ENCODE measurements at places on chromosomes 3 and 15.

GRCh38 chr3:40313975-40314860, 4.7 kb downstream of the EIF1B start:
- H3K36me3 ChIP-seq, result peaks cover 3% of the 10 kb centered on the region
- no peak overlapping the region for H3K4me3 ChIP-seq
- no peaks in the 10 kb centered on the region for H3K4me1 ChIP-seq

DNA sequence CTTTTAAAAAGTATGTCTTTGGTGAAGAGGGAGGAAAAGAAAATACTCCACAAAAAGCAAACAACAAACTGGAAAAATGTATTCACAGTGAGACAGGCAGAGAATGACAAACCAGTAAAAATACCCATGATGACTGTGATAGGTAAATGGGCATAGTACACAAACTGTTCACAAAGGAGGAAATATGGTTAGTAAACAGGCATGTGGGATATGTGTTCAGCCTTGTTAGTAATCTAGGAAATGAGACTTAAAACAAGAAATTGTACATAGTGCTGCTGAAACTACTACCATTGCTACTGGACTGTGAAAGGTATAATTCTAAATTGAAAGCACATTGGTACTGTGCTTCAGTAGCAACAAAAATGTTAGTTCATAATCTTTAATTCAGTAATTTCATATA, 50.1 kb downstream of the UBE2E2 start:
- H3K36me3 ChIP-seq, result peaks cover 5% of the 10 kb centered on the region
- H3K4me1 ChIP-seq, result peaks cover 46% of the 10 kb centered on the region
- H3K4me3 ChIP-seq, result no peak overlapping the region
- no peak for DNase-seq
- H3K27me3 ChIP-seq, result no peaks in the 10 kb centered on the region

DNA sequence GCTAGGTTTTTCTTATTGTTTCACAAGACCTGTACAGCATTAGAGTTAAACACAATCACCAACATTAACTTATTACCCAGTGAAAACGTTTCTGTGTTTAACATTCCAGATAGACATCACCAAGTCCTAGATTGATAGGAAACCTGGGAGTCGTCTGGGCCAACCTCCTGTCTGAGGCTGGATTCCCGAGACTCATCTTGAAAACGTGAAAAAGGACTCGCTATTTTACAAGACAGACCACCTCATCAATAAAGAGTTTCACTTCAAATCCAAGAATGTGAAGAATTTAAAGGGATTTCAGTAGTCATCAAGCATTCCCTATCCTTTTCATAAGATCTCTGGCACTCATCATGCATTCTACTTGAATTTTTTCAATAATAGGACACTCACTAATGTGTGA, 626.6 kb downstream of the MCTP2 start:
- no peak overlapping the region for H3K27ac ChIP-seq
- no peaks in the 10 kb centered on the region for H3K27me3 ChIP-seq
- H3K36me3 ChIP-seq, result no peaks in the 10 kb centered on the region
- H3K4me3 ChIP-seq, result no peak overlapping the region

DNA sequence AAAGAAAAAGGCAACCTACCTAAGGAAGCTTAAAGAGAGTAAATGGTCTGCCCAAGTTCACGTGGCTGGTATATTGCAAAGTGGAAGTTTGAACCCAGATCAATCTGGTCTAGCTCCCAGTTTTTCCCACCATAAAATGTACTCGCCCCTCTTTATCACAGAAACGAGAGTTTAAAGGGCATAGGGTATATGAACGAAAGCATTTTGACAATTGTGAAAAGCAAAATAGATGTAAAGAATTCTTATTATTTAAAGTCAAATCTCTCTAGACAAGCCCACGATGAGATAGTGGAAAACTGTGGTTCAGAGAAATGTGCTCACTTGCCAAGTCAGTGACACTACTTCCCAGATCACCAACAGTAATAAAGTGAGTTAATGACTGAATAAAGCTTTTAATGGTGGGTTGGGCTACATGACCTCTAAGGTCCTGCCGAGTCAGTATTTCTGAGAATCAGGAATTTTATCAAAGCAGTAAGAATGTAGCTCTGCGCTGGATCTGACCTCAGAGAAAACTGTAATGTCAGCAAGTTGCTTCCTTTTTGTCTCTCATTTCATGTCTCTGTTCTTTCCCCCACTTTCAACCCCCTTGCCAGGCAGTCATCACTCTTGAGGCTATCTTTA, 23.3 kb upstream of the NEO1 start:
- H3K4me1 ChIP-seq, result no peaks in the 10 kb centered on the region
- H3K27ac ChIP-seq, result no peak overlapping the region
- no peak for DNase-seq
- no peaks in the 10 kb centered on the region for H3K36me3 ChIP-seq

DNA sequence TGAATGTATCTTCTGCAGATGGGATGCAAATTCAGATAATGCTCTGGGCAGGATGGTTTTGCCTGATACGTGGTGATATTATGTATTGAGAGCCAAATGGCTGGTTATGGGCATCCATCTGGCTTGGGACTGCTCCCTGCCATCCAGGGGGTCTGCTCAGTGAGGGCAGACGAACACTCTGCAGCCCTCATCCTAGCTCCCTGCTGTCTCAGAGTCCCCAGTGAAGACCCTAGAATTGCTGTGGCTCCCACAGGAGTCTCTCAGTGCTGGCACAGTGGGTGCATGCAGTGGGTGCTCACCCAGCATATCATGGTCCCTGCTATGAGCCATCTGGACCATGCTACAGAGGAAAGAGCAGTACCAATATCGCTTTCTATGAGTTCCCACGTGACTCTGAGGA, 10.3 kb downstream of the CX3CR1 start:
- no peak for DNase-seq
- H3K27ac ChIP-seq, result no peak overlapping the region
- no peaks in the 10 kb centered on the region for H3K27me3 ChIP-seq
- no peak overlapping the region for H3K4me3 ChIP-seq

DNA sequence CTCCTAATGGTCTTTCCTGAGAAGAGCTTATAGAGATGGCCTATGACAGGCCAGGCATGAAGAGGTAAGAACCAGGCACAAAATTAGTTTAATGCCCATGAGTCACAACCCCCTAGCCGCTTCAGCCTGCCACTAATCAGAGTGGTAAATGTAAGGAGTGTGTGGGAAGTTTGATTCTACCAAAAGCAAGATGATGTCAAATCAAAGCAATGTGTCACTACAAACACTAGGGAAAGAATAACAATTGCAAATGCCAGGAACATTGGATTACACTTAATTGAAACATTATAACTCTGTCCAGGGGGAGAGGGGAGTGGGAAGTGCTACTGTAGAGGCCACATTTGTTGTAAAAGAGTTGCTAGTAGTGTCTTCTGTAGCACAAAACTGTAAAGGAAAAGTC, 596.6 kb upstream of the AGTR1 start:
- no peak overlapping the region for H3K27ac ChIP-seq
- no peak overlapping the region for H3K4me3 ChIP-seq
- H3K4me1 ChIP-seq, result no peaks in the 10 kb centered on the region
- H3K36me3 ChIP-seq, result no peaks in the 10 kb centered on the region
- no peak for DNase-seq
- no peaks in the 10 kb centered on the region for H3K27me3 ChIP-seq

DNA sequence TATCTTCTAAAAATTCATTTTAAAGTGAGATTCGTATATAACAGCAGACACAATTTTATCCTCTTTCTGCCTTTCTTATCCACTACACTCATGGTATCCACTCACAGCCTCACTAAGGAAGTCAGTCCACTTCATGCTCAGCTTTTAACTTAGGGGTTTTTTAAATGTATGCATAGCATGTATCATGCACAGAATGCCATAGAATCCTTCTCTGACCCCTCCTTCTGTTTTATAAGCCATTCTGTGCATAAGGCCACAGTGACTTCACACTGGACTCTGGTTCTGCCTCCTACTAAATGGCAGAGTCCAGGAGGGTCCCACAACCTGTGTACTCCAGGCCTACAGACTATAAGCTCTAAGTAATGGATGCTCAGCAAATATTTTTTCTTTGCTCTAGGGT, 129.2 kb downstream of the ATG7 start:
- H3K27ac ChIP-seq, result no peak overlapping the region
- peaks cover 19% of the 10 kb centered on the region for H3K36me3 ChIP-seq
- no peak for DNase-seq
- H3K4me3 ChIP-seq, result no peak overlapping the region
- no peaks in the 10 kb centered on the region for H3K27me3 ChIP-seq

DNA sequence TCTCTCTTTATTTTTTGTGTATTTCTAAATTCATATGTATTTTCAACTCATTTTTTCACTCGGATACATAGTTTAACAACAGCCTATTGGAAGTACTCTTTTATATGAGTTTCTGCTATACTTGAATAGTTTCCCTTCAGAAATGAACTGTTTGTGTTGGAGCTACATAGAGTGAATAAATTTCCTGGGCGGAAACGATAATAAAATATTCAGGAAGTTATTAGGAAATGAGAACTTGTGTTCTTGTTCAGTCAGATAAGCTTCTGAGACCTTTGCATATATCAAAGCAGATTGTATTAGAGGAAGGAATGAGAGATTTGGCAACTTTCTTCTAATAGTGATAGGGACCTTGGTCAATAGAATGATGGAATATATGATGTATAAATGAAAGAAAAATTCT, 27.3 kb downstream of the NEO1 start:
- H3K4me1 ChIP-seq, result no peaks in the 10 kb centered on the region
- H3K36me3 ChIP-seq, result peaks cover 1% of the 10 kb centered on the region
- no peak overlapping the region for H3K27ac ChIP-seq
- H3K4me3 ChIP-seq, result no peak overlapping the region

DNA sequence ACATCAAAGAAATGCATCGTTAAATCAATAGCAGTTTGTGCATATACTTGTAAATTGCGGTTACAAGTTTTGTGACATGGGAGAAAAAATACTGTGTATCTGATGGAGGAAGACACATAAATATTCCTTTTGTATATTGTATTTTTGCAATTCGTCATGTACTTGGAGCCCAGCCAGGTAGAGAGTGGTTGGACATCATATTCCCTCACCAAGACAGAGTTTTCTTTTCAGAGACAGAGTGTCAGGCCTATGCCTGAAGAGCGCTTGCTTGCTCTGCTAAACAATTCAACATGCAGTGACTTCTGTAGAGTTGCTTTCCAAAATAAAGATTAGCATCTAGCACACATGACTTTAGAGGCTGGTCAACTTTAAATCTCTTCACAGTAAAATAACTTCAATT, 24.8 kb upstream of the MEIS2 start:
- no peaks in the 10 kb centered on the region for H3K4me1 ChIP-seq
- H3K27me3 ChIP-seq, result peaks cover 6% of the 10 kb centered on the region
- no peak overlapping the region for H3K27ac ChIP-seq
- no peaks in the 10 kb centered on the region for H3K36me3 ChIP-seq
- no peak overlapping the region for H3K4me3 ChIP-seq

GRCh38 chr3:42535981-42536784, 33.7 kb downstream of the VIPR1 start:
- H3K27me3 ChIP-seq, result peaks cover 2% of the 10 kb centered on the region
- H3K27ac ChIP-seq, result no peak overlapping the region
- no peak overlapping the region for H3K4me3 ChIP-seq
- no peaks in the 10 kb centered on the region for H3K36me3 ChIP-seq
- no peak for DNase-seq

DNA sequence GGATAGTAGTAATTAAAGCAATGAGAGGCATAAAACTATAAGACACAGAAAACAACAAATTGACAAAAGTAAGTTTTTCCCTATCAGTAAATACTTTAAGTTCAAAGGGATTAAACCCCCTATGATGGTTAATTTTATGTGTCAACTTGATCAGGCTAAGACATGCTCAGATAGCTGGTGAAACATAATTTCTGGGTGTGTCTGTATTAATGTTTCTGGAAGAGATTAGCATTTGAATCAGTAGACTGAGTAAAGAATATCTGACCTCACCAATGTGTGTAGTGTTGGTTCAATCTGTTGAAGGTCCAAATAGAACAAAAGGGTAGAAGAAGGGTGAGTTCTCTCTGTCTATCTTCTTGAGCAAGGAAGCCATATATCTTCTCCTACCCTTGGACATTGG, 283.3 kb upstream of the GRM7 start:
- H3K27ac ChIP-seq, result no peak overlapping the region
- H3K4me1 ChIP-seq, result no peaks in the 10 kb centered on the region
- no peak overlapping the region for H3K4me3 ChIP-seq
- H3K36me3 ChIP-seq, result no peaks in the 10 kb centered on the region
- DNase-seq, result no peak

DNA sequence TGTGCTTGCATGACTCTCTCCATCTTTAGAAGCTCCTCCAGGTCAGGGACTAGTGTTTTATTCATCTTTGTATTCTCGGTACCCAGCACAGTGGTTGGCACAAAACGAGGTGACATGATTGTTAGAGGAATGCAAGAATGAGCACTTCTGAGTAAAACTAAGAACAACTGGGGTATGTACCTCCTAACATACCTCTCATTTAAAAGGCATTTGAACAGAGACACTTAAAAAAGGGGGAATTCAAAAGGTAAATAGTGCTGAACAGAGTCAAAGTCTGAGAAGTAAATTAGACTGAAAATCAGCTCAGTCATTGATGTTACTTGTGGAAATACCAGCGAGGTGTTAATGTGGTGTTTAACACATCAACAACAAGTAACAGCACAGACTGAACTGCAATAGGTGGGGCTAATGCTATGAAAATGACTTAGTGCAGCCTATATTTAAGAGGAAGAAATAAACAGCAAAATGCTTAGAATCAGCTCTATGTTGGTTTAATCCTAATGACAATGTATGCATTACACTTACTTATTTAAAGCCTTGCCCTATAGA, 102.4 kb downstream of the TMCO5A start:
- no peaks in the 10 kb centered on the region for H3K36me3 ChIP-seq
- no peak overlapping the region for H3K4me3 ChIP-seq
- no peak overlapping the region for H3K27ac ChIP-seq
- no peak for DNase-seq
- H3K27me3 ChIP-seq, result peaks cover 14% of the 10 kb centered on the region

DNA sequence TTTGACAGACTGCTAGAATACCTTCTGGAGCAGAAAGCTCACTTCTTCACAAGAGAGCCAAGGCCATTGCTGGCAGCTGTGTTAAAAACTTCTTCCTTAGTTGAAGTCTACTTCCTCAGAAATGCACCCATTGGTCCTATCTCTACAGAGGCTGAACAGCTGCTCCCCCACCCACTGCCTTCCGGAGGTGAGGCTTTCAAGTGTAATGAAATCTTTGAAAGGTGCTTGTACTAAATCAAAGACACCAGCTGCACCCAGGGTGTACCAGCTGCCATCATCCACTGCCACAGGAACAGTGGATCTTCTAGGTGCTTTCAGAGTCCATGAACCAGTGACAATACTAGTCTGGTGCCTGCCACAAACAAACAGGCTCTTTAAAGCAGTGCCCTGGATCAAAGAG, 26.4 kb upstream of the HERC1 start:
- H3K27me3 ChIP-seq, result no peaks in the 10 kb centered on the region
- peaks cover 1% of the 10 kb centered on the region for H3K36me3 ChIP-seq
- peaks cover 31% of the 10 kb centered on the region for H3K4me1 ChIP-seq

- no peak overlapping the region for H3K4me3 ChIP-seq
- H3K27me3 ChIP-seq, result no peaks in the 10 kb centered on the region
- no peak for DNase-seq
- peaks cover 21% of the 10 kb centered on the region for H3K4me1 ChIP-seq
- H3K36me3 ChIP-seq, result no peaks in the 10 kb centered on the region
These were observed 8.8 kb downstream of the TBC1D23 start for GRCh38 chr3:100269410-100270214.

DNA sequence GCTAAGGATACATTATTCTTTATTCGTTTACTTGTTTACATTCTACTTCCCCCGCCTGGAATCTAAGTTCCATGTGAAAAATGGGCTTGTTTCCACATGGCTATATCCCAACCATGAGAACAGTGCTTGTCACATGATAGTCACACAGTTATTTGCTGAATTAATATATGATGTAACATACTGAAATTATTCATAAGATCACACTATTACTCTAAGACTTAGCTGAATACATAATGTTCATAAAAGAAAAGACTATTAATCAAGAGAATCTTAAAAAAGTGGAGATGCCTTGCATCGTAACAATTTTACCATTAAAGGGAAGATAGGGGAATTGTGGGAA, 6.5 kb downstream of the PBRM1 start:
- no peak for DNase-seq
- peaks cover 19% of the 10 kb centered on the region for H3K4me1 ChIP-seq
- peak overlapping the region; percentile 63 for H3K27ac ChIP-seq

All from memory B cell (primary cell).